ENCODE measurements at places on chromosomes 2 and 18.

DNA sequence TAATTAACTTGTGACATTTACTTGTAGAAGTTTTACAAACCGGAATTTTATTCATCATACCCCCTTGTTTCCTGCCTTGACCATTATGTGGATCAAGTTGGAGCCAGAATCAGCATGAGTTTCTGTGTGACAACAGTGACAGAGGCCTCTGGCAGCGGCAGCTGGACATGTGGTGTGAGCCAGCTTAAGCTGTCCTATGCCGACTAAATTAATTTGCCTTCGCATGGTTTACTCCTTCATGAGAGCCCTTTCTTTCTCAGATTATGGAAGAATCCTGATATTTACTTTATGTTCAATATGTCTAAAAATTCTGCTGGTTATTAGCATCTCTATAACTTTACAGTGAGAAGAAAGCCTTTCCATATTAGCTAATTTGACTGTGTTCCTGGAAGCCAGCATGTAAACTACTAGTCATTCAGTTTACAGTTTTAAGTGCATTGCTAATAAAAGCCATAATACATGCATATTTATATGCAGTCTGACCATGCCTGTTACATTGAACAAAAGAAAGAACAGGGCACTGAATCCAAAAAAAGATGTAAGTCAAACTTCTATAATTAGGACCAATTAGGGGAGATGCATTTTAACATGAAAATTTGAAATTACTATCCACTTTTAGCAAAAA lies 495.8 kb upstream of the ACVR2A start:
- DNase-seq: no peak

DNA sequence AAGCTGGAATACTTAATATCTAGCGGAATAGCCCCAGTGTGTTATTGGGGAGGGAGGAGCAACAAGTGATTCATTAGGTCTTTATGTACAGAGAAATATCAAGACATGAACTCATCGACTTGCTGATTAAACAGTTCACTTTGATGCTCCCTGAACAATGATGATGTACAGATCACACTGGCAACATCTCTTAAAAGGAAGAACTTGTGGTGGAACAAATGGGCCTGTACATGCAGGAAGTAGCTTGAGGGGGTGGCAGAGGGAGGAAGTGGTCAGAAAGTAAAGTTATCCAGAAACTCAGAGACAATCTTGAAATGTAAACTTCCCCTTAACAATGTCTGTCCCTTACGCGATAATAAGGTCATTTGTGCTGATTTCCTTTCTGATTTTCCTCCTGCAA lies 90.5 kb downstream of the NXPH2 start:
- DNase-seq: no peak

DNA sequence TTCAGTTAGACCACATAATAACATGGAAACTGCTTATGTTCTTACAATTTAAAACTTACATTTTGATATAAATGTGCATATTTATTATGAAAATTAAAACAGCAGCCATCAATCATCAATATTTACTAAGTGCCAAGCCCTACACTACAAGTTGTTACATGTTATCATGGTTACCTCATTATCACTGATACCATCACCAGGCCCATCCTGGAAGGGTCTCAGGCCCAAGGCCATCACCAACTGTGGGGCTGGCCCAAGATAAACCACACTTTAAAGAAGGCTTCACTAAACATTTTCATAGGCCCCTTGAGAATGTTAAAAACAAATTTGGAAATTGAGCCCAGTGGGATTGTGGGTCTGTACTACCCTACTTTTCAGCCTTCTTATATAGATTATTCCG lies 6.4 kb downstream of the ITSN2 start:
- no peak for DNase-seq

GRCh38 chr18:12929477-12930083 lies 18.2 kb upstream of the SEH1L start:
- DNase-seq: no peak

DNA sequence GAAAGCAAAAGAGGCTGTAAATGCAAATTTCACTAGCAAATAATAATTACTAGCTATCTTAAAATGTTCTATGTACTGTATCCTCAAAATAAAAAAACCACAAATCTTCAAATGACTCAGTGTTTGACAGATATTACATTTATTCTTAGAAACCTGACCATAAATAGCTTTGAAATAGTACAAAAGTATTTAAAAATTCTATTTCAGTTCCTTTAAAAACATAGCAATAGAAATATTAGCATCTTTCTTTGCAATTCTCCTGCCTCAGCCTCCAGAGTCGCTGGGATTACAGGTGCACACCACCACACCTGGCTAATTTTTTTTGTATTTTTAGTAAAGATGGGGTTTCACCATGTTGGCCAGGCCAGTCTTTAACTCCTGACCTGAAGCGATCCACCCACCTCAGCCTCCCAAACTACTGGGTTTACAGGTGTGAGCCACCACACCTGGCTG lies 50.6 kb downstream of the MSH6 start:
- no peak for DNase-seq

GRCh38 chr2:30985493-30986230 lies 152.6 kb downstream of the GALNT14 start:
- DNase-seq: no peak

- DNase-seq: no peak
Observed at GRCh38 chr2:38509314-38509946, 93.3 kb downstream of the HNRNPLL start.

Measured in hypothalamus (tissue), 51 donors.